ENCODE measurements at places on chromosomes 5 and 9.

DNA sequence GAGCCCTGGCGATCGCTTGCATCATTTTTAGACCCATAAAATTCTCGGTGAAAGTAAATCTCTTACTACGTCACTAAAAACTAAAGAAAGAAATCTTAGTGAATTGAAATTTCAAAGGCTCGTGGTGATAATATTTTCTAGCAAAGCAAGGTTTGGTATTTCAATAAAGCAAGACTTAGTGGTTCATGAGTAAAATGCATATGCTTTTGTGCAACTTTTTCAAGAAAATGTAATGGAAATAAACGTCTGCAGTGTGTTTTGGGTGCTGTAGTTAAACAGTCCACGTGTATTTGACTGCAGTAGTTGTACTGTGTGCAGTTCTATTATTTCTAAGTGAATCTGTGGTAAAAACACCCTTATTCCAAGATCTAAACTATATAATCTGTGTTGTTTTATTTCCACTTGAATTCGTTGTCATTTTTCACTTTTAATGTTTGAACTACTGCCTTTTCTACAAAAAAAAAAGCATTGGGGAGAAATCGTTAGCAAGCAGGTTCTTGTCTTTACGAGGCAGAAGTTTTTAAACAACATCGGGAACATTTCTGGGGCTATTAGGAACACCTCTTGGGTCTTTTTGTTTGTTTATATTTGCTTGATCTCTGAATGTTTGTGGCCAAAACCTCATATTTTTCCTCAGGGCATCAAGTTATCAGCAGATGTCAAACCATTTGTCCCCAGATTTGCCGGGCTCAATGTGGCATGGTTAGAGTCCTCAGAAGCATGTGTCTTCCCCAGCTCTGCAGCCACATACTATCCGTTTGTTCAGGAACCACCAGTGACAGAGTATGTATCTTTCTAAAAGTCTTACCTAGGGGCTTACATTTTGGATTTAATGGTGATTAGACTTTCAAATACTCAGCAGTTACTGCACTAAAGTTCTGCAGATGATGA lies 960 bp downstream of the SECISBP2 start:
- no peak for DNase-seq

DNA sequence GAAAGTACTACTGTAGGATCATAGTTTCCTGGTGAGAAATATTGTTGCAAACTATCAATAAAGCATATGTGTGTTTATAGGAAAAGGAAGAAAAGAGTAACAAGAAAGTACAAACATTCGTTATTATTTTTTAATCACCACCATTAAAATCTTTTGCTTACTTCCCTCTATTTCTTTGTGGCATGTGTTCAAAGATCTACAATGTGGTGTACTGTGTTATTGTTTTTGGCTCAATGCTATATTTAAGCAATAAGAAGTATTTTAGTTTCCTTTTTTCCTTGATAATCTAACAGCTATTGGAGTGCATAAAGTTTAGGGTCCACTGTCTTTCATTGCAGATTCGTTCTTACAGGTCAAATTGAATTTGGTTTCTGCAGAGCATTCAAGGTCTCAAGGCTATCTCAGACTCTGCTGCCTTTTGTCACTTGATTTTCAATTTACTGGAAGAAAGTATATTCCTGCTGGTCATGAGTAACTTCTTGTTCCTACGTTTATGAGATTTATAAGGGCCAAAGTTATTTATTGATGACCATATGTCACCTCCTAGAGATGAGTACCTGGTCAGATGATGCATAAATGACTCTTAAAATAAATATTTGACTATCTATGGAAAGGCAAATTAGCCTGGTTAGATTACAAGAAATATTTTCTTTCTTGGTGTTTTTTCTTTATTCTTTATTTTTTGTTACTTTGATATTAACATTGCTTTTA lies 323.0 kb downstream of the TMEM167A start:
- DNase-seq: no peak

- DNase-seq: no peak
These were observed 169.2 kb upstream of the RGMB start for GRCh38 chr5:98604301-98604700.

DNA sequence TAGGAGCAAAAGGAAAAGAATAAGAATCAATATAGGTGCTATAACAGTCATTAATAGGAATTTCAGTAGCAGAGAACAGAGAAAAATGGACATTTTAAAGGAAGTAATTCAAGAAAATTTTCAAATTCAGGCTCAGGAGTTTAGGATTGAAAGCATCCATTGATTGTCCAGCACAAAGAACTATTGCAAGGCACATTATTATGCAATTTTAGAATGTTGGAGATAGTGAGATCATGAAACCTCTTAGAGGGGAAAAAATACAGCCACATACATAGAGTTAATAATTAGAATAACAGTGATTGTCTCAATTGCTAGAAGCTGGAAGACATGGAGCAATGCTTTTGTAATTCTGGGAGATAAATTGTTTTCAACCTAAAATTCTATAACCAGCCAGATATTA lies 31.5 kb downstream of the CNTLN start:
- DNase-seq: no peak

GRCh38 chr5:40932766-40933165 lies 23.5 kb downstream of the C7 start:
- DNase-seq: no peak

GRCh38 chr5:52269859-52270258 lies 517.9 kb upstream of the ITGA1 start:
- DNase-seq: no peak

GRCh38 chr9:85536514-85536913 lies 205.2 kb downstream of the AGTPBP1 start:
- no peak for DNase-seq

DNA sequence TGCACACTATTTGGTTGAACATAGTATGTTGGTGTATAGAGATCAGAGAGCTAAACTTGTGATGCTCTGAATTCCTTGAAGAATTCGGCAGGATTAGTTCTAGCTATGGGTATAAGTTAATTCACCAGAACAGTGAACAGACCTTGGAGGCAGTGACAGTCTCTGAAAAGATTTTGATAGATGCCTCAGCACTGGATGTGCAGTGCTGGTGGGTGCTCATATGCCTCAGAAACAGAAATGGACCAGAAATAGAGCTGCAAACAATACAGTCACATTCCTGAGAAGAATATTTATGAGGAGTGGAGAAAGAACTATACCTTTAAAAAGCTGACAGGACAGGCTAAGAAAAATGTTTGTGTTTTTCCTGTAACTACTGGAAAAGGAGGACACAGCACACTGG lies 747.7 kb downstream of the KCTD16 start:
- DNase-seq: no peak

DNA sequence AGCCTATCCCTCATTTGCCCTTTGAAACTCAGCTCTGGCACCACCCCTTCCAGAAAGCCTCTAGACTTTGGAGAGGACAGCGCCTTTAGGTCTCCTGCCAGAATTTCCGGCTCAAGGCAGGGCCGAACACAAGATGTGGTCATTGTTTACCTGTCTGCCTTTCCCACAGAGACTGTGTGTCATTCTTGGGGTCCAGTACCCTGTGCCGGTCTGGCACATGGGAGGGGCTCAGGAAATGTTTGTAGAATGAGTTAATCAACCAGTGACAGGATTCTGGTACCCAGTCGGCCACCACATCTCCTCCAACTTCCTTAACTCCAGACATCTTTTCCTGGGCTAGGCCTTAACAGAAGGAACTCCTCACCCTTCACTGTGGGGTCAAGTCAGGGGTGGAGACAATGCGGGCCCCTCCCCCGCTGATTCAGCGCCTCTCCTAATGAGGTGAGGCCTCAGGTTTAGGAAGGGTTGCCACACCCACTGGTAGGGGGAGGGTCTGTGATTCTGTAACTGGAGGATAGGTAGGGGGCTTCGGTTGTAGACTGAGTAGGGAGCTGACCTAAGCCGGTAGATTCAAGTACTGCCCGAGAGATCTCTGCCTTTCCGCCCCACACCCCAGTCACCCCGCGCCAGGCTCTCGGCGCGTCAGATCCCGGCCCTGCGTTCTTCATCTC lies 29.3 kb downstream of the PCDH1 start:
- DNase-seq: no peak

GRCh38 chr9:91044354-91044753 lies 242.7 kb downstream of the SYK start:
- no peak for DNase-seq

DNA sequence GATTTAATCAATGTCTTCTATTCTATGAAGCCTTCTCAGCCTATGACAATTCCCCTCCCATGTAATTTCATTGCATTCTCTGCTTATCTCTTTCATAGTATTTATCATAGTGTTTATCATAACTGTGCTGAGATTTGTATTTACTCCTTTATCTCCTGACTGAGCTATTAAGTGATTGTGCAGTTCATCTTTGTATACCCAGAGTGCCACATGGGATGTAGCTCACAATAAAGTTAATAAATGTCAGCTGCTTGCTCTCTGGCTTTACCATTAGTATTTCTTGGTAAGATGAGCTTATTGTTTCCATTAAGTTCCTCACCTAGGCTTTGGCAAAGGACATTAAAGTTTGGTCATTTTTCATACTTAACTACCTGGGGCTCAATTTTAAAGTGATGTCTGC lies 275.1 kb upstream of the MPDZ start:
- no peak for DNase-seq

GRCh38 chr5:133041910-133042309 lies 9.9 kb upstream of the HSPA4 start:
- no peak for DNase-seq

- no peak for DNase-seq
These were observed 193.1 kb downstream of the GLIS3 start for GRCh38 chr9:4106760-4107143.

DNA sequence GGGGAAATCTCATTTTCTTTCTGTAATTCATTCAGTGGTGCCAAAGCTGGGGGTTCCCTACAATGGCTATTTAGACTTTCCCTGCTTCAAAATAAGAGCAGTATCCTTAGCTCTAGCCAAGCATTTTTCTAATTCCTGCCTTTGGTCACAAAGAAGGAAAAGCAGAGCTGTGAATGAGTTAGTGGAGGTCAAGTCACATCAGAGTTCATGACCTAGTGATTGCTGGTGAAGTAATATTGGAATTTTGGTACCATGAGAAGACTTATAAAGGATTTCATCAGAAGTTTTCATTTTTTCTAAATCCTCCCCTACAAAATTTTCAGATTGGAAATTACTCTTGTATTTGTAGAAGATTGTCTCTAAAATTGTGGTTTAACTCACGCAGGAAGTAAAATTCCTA lies 28.0 kb downstream of the DNAJC21 start:
- no peak for DNase-seq

DNA sequence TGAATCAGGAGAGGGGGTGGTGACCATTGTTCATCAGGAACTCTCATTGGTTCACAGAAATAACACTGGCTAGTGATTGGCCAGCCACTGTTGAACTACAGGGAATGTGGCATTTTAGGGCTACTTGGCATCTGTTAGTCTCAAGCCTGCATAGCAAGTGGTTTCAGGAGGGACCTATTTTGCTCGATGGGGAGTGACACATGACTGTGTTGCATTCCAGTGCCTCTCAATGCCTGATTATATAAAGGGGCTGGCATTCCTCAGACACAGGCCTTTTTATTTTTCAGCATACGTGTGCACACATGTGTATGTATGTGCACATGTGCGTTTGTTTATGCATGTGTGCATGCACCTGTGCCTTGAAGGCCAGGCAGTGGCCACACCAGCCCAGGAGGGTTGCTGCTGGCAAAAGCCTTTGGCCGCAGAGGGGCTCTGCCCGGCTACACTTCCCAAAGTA lies 23.2 kb downstream of the FGD3 start:
- no peak for DNase-seq

DNA sequence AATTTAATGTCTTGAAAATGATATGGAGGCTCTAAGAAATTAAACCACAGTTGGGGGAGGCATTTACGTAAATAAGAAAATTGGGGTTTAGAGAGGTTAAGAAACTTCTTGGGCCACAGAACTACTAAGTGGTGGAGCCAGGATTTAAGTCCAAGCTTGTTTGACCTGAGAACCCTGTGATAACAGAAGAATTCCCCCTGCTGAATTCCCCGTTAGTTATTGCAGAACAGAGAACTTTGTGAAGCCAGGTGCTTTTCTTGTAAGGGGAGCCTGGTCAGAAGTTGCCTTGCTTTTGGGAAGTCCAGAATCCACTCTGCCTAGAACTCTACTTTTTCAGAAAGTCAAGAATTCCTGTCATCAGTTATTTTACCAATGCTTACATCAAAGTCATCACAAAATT lies 309.3 kb upstream of the SEMA6A start:
- no peak for DNase-seq

DNA sequence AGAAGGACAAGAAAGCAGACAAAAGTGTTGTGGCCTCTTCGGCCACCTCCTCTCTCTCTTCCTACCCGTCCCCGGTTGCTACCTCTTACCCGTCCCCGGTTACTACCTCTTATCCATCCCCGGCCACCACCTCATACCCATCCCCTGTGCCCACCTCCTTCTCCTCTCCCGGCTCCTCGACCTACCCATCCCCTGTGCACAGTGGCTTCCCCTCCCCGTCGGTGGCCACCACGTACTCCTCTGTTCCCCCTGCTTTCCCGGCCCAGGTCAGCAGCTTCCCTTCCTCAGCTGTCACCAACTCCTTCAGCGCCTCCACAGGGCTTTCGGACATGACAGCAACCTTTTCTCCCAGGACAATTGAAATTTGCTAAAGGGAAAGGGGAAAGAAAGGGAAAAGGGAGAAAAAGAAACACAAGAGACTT lies 2.4 kb downstream of the EGR1 start:
- peak; percentile 18 for DNase-seq

DNA sequence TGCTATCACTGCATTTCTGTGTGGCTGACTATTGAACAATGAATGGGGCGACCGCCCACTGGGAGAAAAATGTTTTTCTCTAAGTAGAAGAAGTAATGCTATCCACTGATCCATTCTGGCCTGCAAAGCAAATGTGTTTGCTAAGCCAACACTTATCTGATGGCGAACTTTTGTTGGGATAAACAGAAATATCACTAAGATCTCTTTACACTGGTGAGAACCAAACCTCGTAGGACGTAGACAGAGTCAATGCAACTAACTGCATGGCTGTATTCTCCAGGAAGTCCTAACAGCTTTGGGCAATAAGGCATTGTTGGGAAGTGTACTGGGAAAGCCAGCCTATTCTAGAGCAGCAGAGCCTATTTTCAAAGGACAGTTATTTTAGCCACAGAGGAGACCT lies 77.7 kb downstream of the ANKH start:
- no peak for DNase-seq

GRCh38 chr5:121968910-121969607 lies 7.3 kb downstream of the SRFBP1 start:
- DNase-seq: no peak

DNA sequence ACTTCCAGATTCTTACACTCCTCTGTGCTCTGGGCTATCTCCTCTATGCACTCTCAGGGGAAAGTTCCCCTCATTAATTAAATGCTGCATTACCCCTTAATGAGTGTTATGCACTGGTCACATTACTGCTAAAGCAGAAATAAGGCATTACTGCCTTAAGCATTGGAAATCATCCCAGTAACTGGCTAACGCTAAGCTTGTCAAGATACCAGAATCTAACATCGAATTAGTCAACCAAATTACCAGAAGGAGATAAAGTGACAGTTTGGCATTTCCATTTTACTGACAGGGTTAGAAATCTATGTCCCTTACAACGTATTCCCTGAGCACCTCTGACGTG lies 69.5 kb upstream of the FAM169A start:
- no peak for DNase-seq

DNA sequence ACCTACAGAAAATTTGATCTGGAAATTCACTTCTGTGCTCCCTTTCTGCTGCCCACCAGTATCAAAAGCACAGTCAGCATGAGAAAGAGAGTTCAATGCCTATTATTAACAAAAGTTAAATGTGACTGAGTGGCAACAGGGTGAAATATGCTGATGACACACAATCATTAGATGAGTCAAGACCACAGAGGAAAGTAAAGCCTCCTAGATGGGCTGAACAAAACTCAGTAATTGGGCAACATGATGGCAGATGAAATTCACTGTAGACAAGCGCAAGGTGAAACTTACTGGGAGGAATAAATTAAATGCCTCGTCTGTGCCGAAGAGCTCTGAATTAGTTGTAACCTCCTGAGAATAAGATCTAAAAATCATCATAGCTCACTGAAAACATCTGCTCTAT lies 752.8 kb downstream of the IRX1 start:
- DNase-seq: no peak

Data from CD4-positive, alpha-beta T cell treated with Interleukin-21 for 1 hour (primary cell).